ENCODE measurements at places on chromosomes 3 and 15.

DNA sequence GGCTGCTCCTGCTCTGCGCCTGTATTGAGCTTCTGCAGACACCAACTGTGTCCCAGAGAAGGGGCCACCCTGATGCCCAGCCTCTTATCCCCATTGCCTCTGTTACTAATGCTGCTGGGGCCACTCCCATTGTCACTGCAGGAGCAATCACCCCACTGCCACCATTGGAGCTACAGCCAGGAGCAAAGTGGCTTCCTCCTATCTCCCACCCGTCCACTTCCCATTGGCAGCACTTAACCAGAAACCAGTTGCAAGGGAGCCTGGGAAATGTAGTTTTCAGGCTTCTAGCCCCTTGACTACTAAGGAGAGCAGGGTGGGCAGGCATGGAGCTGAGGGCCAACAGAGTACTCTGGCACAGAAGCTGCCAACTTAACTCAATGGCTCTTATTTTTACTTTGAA lies 55.9 kb upstream of the KLF13 start:
- no peak for DNase-seq

GRCh38 chr15:33028495-33028894 lies 166.0 kb downstream of the FMN1 start:
- no peak for DNase-seq

DNA sequence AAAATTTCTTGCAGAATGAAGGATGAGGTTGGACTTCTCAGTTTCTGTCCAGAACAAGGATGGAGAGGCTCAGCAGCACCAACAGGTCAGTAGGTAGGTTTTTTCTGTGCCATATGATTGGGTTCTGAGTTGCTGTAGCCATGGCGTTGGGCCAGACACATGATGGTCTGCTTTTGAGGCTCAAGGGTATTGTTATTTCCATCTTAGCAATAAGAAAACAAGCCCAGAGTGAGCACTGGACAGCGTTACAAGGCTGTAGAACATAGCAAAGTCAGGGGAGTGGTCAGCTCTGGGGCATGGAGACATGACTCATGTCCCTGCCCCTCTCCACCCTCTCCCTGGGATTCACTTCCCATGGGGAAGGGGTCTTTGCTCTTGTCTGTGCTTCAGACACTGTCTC lies 137.6 kb upstream of the TOPAZ1 start:
- DNase-seq, result no peak

DNA sequence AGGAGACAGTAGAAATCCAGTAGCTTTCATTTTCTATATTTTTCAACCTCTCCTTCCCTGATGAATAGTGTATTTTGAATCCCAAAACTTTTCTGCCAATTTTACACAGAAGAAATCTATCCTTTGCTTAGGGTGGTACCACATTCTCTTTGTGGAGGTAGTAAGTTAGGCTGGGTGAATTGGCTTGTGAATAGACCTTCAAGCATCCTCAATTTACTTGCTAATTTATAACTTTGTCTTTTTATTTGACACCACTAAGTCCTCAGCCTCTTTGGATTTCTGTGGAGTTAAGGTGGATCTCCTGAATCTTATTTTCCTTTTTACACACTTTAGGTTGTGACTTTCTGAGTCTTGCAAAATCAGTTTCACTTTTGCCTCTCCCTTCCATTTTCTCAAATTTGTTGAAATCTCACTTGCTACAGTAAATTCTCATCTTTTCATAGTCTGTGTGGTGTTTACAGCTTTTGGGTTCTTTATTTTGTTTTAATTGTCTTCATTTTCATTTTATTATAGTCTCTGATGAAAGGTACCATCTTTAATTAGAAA lies 5.7 kb upstream of the PLSCR1 start:
- DNase-seq, result no peak

- no peak for DNase-seq
Observed at GRCh38 chr3:170585008-170585936, 603 bp downstream of the SLC7A14 start.

DNA sequence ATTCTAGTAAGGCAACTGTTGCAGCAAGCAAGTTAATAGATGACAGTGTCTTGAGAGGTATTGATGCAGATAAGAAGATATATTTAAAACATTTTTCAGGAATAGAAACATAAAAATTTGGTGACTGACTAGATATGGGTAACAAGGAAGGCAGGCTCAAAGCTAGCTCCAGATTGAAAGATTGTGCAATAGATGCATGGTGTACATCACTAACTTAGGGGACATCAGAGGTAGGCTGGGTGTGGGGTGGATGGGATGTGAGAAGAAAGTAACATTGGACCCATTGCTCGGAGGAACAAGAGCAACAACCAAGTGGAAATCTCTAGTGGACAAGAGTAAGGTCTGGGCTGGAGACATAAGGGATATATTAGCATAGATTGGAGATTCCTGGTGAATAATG lies 306.9 kb downstream of the MCTP2 start:
- no peak for DNase-seq

- no peak for DNase-seq
Observed at GRCh38 chr3:55564726-55565125, 77.6 kb upstream of the WNT5A start.

- peak; percentile 74 for DNase-seq
Observed at GRCh38 chr3:112074616-112075497, 11.3 kb upstream of the C3orf52 start.

GRCh38 chr3:171379281-171379680 lies 80.9 kb downstream of the TNIK start:
- no peak for DNase-seq

DNA sequence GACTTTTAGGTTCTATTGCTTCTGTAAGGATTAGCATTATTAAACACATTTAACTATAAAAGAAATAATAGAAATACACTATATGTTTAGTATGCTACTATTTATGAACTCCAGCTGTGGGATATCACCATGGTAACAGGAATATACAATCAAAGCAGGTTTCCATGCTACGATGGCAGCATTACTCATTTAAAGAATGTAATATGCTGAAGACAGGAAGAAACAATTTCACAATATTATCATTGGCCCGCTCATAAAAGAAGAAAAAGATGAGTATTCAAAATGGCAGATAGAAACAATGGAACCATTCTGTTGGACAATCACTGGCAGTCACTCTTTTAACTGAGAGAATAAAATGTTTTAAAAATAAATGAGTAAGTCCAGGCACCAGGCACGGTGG lies 153.4 kb downstream of the CBLB start:
- DNase-seq, result no peak

DNA sequence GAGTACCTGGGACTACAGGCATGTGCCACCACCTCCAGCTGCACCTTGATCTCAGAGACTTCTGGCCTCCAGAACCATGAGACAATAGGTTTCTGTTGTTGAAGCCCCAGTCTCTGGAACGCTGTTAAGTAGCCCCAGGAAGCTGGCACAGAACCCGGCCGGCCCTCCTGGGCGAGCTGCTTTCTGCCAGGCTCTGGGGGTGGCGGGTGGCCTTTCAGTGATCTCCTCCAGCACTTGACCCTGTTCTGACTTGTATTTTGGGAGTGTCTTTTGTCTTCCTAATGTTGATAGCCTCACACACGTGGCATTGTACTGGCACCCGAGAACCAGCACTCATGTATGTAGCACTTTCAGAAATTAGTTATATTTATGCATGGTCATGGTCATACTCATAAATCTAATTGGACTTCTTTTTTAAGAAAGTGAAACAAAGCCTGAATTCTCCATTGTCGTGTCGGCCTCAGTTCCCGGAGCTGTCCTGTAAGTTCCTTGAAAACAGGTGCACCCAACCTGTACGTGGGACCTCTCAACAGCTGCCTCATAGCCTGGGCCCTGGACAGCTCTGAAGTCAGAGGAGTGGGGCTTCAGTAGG lies 74.0 kb downstream of the TFRC start:
- no peak for DNase-seq

GRCh38 chr3:18185624-18186023 lies 239.5 kb downstream of the SATB1 start:
- DNase-seq, result no peak

GRCh38 chr3:62948921-62949320 lies 73.7 kb upstream of the CADPS start:
- no peak for DNase-seq

- DNase-seq, result no peak
Observed at GRCh38 chr3:109373933-109374332, 36.6 kb upstream of the DPPA4 start.
